ENCODE measurements at places on chromosomes 4 and X.

GRCh38 chrX:55187281-55187680, 32.9 kb upstream of the PAGE5 start:
- no peak for DNase-seq

DNA sequence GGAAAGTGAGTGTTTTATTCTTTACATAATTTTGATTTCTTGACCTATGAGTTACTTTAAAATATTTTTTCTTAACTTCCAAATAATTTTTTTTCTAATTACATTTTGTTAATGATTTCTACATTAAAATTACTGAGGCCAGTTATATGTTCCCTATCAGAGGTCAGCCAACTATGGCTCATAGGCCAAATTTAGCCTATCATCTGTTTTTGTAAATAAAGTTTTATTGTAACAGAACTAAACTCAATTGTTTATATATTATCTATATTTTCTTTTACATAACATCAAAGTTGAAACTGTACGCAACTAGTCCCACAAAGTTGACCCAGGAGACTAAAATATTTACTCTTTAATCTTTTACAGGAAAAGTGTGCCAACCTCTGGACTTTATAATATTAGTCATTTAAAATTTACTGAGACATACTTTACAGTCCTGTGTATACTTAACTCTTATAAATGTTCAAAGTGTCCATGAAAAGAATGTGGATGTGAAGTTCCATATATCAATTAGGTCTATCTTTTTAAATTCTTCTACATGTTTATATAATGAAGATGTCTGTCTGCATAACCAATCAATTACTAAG, 26.2 kb downstream of the ASB5 start:
- DNase-seq, result no peak

DNA sequence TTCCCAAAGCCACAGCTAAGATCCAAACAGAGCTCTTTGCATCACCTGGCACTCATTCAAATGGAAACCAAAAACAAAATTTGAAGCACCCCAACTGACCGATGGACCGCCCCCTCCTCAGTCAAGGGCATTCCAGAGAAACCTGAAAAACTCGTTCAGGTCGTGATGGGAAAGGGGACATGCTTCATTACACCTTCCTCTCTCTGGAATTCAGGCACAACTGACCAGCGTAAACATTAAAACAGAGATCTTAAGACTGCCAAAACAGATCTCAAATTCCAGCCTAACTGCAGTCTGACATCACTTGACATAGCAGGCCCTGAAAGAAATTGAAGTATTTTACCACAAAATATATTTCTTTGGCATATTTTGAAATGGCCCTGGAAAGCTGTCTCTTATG, 28.5 kb downstream of the PTTG2 start:
- DNase-seq, result no peak

DNA sequence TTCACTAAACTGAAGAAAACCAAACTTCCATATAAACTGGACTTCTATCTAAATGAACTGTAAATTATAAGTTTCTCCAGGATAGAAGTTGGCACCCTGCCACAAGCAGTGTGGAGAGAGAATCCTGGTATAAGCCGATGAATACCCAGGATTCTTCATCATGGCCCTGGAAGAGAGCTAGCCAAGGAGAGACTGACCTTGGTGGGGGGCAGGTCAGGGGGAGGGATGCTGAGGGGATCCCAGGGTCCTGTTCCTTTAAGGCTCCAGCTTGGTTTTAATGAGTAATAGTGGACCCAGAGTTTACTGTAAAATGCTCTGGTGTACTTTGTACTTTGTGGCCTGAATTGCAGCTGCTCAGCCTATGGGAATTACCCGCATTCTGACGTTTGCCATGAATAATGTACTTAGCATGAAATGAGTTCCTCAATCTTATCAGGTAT, 16.9 kb downstream of the RASSF6 start:
- no peak for DNase-seq

DNA sequence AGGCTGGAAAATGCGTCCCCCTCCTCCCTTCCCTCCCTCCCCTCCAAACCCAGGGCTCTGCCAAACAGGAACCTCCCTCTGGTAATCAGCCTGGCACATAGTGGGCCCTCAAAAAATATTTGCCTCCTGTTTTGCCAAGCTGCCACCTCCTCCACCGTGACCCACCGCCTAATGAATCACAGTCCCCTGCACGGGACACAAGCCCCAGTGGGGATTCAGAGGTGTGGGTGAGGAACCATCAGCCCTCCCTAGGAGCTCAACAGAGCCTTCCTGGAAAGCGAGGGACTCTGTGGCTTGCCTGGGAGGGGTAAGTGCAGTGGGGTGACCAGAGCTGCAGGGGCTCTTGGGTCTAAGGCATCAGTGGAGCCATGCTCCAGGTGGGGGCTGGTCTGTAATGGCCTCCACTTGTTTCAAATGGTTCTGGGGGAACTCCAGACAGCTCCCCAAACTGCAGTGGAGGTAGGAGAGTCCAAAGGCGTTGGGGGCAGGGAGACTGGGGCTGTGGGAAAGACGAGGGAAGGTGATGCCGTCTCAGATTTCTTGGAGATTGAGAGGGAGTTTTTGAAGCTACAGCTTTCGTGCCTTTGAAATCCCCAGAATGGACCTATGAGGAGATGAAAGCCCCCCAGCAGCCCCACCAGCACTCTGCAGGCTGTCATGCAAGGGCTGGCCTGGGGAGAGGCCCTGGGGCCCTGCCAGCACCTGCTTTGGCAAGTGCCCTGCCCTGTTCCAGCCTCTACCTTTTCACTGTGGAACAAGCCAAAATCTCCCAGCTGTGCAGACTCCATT, 1.0 kb upstream of the PPP2R2C start:
- DNase-seq, result no peak

GRCh38 chrX:66638591-66639500, at the start of gene EDA2R:
Gene EDA2R, minus strand, starts transcription at chrX:66639078. Its CDS starts 23,058 bp downstream, at chrX:66616020.
- DNase-seq, result no peak

- no peak for DNase-seq
Measured at GRCh38 chrX:142549923-142550322, 344.8 kb upstream of the MAGEC2 start.

- DNase-seq, result no peak
Measured at GRCh38 chrX:139931646-139932072, 1.2 kb downstream of the ATP11C start.

GRCh38 chr4:36196145-36196913, 48.0 kb downstream of the ARAP2 start:
- DNase-seq, result no peak

- DNase-seq, result no peak
Measured at GRCh38 chr4:68021185-68021584, 57.9 kb upstream of the TMPRSS11A start.

GRCh38 chr4:98658287-98659105, at the start of gene TSPAN5:
Gene TSPAN5, minus strand, starts transcription at chr4:98658611.
- DNase-seq, result peak; percentile 69

DNA sequence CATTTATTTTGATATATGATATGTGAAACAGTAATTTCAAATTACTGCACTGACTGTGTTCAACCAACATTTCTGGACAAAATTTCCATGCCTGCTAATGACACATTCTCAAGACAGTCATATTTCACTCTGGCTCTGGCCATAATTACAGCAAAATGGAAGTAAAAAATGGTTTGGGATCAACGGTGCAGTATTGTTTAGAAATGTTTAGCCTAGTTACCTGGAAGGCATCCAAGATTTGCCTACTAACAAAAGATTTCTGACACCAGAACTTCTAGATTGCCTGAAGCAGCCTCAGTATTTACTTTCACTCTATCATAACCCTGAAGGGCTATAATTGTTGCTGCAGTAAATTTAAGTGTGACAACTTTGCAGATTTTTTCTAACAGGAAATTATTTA, 416.3 kb downstream of the PCDH10 start:
- DNase-seq, result no peak

- DNase-seq, result no peak
Measured at GRCh38 chrX:133776072-133776471, 209.3 kb downstream of the GPC3 start.

All from stimulated activated CD4-positive, alpha-beta T cell treated with anti-CD3 and anti-CD28 coated beads, Interleukin-15, amount 100 ng/mL, for 1 hour (primary cell).